ENCODE measurements at places on chromosomes 13 and 19.

- no peak for DNase-seq
Observed at GRCh38 chr19:47626238-47626637, 17.3 kb downstream of the BICRA start.

DNA sequence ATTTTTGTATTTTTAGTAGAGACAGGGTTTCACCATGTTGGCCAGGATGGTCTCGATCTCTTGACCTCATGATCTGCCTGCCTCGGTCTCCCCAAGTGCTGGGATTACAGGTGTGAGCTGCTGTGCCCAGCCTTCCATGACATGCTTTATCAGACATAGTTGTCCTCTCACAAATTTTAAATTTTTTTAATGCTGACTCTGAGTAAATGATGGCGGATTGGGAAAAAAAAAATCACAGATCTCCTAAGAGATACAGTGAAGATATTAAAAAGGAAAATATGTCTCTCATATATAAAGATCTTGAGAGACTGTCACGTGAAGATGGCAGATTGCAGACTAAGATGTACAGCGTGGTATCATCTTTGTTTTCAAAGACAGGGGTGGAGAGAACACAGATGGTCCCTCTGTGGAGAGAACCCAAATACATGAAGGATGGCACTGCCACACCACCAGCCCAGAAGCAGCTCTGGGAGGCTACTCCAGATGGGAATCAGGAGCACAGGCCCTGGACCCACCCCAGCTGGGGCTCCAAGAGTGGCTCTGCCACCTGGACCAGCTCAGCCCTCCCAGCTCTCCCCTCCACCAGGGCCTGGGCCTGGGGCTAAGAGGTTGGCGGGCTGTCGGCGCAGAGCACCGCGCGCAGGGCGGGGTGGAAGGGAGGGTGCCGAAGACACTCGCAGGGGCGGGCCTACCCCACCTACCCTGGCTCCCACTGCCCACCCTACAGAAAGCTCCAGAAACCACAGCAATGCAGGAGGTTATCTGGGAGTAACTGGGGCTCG, 20.0 kb upstream of the CCNP start:
- DNase-seq = no peak

- no peak for DNase-seq
Observed at GRCh38 chr19:17402982-17403855, 2.2 kb downstream of the BST2 start.

DNA sequence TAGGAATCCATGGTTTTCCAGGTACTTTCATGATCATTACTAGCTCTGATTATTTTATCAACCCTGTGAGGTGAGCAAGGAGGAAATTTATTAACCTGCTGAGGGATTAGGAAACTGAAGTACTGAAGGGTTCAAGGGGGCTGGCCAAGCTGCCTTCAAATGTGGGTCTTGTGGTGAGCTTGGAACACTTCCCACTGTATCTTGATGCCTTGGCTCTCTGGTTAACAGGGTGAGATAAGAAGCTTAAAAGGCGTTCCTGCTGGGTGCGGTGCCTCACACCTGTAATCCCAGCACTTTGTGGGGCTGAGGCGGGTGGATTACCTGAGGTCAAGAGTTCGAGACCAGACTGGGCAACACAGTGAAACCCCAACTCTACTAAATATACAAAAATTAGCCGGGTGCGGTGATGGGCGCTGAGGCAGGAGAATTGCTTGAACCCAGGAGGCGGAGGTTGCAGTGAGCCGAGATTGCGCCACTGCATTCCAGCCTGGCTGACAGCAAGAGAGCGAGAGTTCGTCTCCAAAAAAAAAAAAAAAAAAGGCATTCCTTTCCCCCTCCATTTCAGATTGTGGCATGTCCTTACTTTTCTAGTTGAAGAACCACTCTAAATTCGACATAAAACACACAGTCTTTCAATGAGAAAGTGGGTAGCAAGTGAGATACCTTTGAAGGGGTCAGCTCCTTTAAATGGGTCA, 70.2 kb downstream of the KLF2 start:
- no peak for DNase-seq

DNA sequence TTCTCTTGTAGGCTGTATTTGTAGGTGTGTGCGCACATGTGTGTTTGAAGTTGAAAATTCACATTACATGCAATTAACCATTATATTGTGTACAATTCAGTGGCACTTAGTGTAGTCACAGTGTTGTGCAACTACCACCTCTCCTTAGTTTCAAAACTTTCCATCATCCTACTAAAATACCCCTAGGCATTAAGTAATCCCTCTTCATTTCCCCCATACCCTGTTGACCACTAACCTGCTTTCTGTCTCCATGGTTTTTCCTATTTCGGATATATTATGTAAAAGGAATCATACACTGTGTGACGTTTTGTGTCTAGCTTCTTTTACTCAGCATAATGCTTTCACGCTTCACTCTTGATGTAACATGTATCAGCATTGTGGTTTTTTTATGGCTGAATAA, 16.1 kb downstream of the LSM14A start:
- DNase-seq = no peak

GRCh38 chr19:40305403-40305802, 20.3 kb upstream of the AKT2 start:
- DNase-seq = peak; percentile 67

GRCh38 chr19:44822177-44822576, 13.3 kb downstream of the BCAM start:
- no peak for DNase-seq

GRCh38 chr19:1837625-1838105, 10.6 kb downstream of the REXO1 start:
- DNase-seq = no peak

GRCh38 chr19:46384396-46384795, 29.0 kb downstream of the CCDC8 start:
- no peak for DNase-seq

DNA sequence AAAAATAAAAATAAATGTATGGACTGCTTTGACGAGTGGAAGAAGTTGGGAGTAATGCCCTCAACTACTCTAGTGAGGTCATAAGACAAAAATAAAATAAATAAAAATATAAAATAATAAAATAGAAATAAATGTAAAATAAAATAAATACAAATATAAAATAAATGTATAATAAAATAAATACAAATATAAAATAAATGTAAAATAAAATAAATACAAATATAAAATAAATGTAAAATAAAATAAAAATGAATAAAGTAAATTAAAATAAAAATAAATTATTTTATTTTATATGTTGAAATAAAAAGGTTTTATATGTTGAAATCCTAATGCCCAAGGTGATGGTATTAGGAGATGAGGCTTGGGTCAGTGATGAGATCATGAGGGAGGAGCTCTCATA, 20.1 kb upstream of the IGSF23 start:
- no peak for DNase-seq

- DNase-seq = no peak
Observed at GRCh38 chr13:97884707-97885468, 68.6 kb upstream of the IPO5 start.

DNA sequence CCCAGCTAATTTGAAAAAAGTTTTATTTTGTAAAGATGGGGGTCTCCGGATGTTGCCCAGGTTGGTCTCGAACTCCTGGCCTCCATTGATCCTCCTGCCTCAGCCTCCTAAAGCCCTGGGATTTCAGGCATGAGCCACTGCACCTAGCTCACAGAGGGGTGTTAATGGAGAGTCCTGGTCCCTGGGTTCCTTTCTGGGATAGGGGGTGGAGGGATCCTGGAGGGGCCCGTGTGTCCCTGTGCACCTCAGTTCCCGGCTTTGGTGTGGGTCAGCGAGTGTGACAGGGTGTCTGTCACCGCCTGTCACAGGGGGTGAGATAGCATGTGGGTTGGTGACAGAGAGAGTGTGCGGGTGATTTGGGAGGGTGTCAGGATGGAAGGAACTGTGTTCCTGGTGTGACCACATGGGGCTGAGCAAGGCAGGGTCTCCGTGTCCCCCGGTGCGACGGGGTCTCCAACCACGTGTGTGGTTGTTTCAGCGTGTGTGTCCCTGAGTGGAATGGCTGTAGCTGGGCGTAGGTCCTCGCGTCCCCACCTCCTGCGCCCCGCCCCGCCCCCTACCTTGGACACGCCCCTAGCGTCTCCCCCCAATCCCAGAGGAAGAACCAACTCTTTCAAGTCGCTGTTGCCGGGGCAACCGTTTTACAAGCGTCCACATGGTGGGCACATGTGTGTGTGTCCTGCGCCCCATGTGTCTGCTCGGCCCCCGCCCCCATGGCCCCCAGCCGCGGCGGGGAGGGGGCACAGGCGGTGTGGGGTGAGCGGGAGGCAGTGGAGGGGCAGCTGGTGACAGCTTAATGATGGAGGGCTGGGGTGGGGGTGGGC, 2.9 kb upstream of the NRTN start:
- DNase-seq = peak; percentile 28

DNA sequence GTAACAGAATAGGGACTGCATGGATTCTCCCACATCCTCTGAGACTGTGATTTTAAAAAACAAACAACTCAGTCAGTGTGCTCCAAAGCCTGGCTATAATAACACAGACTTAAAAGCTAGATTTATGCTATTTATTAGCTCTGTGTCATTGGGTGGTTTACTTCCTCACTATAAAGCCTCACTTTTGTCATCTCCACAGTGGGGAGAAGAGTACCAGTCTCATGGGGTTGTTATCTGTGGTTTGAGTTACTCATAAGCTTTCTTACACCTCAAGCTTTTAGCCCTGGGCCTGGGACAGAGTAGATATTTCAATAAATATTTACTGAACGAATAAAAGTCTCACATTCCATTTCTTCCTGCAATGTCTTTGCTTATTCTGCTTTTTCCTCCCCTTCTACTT, 5.3 kb downstream of the RNASEH2B start:
- no peak for DNase-seq

DNA sequence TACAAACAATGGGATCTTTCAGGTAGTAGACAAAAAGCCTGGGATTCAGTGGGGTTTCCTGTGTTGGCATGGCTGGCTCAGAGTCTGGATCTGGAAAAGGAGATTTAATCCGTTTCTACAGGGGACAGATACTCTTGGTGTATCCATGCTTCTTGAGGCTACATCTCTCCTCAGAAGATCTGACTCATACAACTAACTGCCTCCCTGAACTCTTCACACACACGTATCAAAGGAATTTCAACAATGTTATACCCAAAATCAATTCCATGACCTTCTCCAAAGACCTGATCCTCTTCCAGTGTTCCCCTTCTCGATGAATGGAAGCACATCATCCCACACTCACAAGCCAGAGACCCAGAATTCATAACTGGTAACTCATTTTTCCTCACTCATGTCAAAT, 435.3 kb upstream of the NBEA start:
- no peak for DNase-seq

GRCh38 chr13:95354156-95354555, 52.9 kb upstream of the ABCC4 start:
- DNase-seq = no peak

DNA sequence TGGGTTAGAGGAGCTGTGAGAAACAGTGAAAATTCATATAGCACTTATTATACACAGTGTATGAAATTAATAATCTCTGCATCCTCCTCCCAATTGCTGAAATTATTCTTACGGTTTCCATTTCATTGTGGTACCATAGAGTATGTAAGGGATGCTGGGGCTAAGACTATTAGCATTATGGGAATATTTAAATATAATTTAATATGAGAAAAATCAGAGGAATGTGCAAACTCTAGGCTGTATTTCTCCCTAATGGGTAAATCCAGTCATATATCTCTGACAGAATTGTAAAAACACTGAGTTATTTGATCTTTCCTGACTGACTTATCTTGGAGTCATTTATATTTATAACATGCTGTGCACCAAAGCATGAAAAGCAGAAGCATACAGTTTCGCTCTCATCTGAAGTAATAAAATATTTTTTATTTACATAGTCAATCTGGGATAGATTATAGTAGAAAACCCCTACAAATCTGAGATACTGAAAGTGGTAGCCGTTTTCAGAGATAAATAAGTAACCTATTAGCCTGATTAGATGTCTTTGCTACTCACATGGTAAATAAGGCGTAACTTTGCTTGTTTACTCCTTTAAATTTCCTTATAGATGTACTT, 34.9 kb downstream of the LRCH1 start:
- no peak for DNase-seq

DNA sequence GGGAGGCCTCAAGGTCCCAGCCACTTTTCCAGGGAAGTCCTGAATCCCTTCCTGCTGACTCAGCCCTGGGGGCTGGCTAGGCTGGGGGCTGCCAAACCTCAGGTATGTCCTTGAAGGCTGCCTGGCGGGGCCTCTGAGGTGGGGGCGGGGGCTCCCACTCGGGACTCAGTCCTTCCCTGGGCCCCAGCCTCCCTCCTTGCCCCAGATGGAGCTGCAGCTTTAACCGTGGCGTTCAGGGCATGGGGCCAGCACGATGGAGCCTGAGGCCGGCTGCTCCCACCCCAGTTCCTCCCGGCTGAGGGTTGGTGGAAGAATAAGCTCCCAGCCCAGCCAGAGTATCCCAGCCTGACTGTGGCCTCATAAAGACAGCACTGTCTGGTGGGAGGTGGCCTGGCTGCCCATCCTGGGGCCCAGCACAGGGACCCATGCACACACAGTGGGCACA, 12.4 kb downstream of the CILP2 start:
- no peak for DNase-seq

DNA sequence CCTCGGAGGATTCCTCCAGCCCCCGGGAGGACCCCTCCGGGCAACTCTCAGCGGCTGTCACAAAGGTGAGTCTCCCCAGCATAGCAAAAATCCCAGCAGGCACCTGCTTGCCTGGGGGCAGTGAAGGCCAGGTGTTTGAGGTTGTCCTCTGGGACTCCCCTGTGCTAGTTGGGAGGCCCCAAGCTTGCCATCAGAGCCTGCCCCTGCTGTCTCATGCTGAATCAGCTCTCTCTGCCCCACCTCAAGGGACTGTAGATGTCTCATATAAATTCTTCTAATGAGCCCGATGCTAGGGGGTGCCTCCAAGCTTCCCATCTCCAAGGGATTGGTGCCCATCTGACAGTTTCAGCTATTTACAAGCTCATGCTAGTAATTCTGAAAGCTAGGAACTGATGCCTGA, 53.6 kb downstream of the NWD1 start:
- DNase-seq = no peak

DNA sequence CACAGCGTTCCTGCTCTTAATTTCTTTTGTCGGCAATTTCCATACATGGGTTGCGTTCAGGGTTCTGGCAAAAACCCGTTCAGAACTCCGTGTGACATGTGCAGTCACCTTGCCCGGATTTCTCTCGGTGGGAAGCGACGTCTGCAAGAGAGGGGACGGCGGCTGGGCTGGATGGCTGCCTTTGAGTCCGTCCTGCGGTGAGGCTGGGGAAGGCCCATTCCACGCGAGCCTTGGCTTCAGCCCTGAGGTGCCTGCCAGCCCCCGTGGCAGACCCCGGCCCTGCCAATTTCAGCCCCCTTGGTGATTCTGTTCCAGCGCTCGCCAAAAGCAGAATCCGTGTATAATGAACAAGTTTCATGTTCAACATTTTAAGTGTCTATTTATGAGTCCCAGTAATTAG, 72.6 kb upstream of the TSHZ3 start:
- no peak for DNase-seq

GRCh38 chr13:113142876-113143275, 15.6 kb upstream of the PROZ start:
- DNase-seq = no peak

GRCh38 chr19:37980419-37981170, 73.6 kb downstream of the SIPA1L3 start:
- DNase-seq = no peak
